ENCODE measurements at places on chromosomes 5 and 9.

GRCh38 chr9:4375424-4376200 lies 75.7 kb upstream of the GLIS3 start:
- no peak for DNase-seq

GRCh38 chr5:30878296-30878695 lies 315.2 kb upstream of the CDH6 start:
- no peak for DNase-seq

DNA sequence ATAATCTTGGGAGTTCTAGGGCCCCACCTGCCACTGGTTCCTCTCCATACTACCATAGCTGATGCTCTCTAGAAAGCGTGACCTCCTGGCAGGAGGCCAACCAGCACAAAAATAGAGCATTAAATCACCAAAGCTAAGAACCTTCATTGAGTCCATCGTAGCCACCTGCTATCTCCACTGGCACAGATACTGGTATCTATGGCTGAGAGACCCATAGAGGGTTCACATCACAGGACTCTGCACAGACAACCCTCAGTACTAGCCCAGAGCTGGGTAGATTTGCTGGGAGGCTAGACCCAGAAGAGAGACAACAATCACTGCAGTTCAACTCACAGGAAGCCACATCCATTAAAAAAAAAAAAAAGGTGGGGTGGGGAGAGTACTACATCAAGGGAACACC lies 509.1 kb downstream of the DTWD2 start:
- no peak for DNase-seq

DNA sequence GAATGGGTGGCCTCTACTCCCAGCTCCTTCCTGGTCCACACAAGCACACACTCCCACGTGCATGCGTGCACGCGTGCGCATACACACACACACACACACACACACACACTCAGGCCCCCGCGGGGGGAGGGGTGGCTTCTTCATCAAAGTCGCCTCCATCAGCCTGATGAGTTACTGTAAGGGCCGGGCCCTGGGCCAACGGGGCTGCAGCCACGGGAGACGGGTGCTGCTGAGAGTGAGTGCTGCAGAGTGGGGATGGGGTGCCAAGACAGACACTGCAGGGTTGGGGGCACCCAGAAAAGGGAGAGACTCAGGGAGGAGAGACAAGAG lies 18.1 kb downstream of the CNTFR start:
- no peak for DNase-seq

DNA sequence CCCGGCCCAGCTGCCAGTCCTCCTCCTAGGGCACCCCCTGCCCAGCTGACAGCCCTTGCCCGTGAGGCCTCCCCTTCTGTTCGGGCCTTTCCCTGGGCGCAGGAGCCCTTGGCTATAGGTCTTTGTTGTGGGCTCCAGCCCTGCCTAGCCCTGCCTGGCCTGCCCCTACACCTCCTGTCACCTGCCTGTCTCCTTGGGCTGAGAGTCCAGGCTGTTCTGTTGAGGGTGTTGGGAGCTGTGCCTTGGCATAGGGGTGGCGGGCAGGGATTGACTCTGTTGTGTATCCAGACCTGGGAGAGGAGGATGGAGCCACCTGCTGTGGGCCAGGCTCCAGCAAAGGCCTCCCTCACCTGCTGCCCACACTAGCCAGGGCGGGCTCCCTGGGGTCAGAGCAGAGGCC lies 11.6 kb downstream of the FCN2 start:
- no peak for DNase-seq

DNA sequence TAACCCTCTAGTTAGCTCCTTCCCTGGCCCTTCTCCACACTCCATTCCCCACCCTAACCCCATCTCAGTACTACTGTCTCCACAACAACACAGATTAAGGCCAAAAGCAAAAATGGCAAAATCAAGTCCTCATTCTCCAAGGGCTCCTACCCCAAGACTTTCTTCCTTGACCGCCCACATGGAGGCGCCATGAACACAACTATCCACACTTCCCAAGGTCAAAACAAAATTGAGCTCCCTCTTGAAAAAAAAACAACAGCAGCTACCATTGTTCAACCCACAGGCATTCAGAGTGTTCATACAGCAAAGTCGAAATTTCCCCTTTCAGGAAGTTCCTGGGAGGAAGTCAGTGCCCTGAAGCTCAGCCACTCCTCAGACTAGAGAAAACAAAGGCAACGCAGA lies 54.4 kb downstream of the GNAQ start:
- peak; percentile 28 for DNase-seq

DNA sequence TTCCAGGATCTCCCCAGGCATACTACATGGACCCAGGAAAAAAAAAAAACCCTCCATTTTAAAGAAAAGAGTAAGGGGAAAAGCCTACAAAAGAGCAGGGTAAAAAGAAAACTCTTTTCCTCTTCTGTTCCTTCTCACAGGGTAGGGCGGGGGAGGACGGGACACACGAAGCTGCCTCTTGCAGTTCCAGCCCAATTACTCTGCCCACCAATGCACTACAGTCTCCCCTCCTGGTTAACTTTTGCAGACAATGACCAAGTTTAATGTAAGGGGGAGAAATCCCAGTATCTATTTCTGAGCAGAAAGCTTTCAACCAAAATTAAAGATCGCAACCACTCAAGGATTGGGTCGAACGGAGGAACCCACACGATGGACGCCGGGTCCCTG lies 1.3 kb downstream of the BRD3 start:
- no peak for DNase-seq

DNA sequence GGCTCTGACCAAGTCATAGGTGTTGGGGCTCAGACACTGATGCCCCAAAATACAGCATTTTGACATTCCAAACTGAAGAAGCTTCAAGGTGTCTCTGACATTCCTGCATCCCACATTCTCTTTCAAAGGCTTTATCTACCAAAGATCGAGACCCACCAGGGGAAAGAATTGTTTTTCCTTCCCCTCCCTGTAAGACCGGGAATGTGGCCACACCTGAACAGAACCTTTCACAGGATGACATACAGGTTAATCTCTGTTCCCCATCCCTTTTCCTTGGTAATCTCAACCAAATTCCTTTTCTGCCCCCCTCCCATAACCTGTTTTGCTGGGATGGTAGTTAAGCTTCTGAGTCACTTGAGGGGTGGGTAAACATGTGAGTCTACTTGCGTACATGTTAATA lies 72.3 kb downstream of the IQGAP2 start:
- DNase-seq: no peak

DNA sequence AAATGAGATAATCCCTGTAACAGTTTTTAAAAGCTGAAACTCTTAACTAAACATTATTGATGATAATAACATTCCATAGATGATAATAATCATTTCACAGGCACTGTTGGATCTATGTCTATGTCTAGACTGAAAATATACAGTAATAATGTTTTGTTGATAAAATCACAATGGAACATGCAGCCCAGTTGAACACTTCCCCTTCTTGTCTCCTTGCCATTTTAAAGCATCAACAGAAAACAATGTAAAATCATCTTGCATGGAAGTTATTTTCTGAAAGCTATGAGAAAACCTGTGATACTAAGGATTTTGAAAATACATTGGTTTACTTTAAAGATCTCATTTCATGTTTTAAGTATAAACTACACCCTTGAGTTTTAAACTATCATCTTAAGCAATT lies 1.9 kb downstream of the GAPT start:
- no peak for DNase-seq

GRCh38 chr5:157511651-157512644 lies 51.9 kb downstream of the NIPAL4 start:
- no peak for DNase-seq

DNA sequence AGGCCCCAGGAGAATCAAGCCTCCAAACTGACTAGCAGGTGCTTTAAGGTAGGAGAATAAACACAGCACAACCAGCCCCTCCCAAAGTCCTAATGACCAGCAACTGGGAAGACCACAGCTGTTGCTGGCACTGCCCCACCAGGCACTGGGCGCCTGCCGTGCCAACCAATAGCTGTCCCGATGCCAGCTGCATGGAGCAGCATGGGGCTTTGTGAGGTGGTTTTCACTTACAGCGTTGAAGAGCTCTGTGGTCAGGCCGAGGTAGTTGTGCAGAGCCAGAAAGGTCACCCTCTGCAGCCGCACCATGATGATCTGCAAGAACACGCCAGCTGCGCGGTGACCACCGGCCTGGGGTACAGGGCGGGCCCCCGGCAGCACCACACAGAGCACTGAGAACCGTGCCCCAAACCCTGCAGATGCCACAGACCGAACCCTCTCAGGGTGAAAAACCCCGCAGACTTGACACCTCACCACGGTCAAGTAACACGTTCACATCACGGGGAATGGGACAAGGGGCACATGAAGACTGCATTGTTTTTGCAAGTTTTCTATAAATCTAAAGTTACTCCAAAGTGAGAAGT lies 28.7 kb downstream of the PNPLA7 start:
- DNase-seq: no peak

DNA sequence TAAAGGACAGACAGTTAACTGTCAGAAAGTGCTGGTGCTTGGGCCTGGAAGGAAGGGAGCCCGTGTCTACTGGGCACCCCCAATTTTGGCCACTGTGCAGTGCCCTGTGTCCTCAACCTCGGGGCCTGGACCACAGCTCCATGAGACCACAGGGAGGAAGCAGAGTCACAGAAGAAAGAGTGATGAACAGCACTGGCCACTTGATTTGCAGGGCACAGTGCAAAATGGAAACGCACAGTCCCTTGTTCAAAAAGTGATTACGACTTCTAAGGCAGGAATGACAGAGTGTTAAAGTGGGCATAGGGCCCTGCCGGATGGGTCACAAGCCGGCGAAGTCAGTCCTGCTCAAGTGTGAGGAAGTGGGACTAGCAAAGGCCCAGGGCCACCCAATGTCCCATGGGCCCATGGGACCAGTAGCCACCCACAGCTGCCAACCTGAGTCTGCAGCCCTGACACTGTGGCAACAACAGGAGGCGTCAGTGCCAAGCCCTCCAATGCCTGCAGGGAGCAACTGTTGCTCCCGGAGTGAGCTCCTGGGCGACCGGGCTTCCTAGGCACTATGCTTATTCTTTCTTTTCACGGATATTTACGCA lies 85.4 kb downstream of the ADAMTS2 start:
- no peak for DNase-seq

GRCh38 chr9:132857031-132857430 lies 21.1 kb downstream of the AK8 start:
- DNase-seq: no peak
